ENCODE measurements at places on chromosomes 1 and 21. TPM values are rescaled to one million over a fixed set of nuclear protein-coding genes. Genes with fewer than 3 reads are reported as not detected.

DNA sequence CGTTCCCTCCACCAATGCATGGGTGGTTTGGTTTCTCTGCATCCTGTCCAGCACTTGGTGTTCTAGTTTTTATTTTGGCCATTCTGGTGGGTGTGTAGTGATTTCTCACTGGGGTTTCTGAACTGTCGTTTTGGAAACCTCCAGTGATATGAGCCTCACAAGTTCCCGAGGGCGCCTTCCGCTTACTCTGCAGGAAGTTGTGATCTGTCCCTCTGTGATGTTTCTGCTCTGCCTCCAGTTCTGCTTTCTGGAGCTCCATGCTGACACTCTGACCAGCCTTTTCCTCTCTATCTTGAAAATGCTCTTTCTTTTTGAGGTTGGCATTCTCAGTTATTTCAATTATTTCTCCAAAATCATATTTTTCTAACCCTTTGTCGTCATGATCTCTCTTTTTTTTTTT lies 111.6 kb downstream of the PLD5 start:
- no peak for DNase-seq

DNA sequence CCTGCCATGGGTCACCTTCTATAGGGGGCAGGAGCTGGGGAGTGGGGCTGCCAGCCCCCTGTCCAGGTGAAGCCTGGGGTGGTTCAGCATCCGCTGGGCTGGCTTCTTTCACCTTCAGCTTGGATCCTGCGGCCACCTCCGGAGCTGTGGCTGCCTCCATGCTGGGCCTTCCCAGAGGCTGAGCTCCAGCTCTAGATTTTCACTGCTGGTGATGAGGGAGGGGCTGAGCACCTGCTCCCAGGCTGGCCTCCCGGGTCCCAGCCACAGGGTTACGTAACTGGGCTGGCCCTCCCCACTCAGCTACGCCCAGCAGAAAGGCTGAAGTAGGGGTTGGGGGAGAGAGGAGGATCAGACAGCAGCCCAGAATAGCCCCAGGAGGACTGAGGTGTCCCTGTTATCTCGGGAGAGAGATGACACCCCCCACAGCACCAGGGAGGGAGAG lies at the start of gene MYBPHL:
Gene MYBPHL, minus strand, starts transcription at position 180 of the 442 bp plus-strand sequence. Its CDS starts 20 bp downstream, at position 160.
- no peak for DNase-seq

GRCh38 chr1:109794319-109795132 lies 30.8 kb upstream of the EPS8L3 start:
- DNase-seq, result no peak

Gene MTFR1L
- 39.0 TPM for total RNA-seq
